Dermis blood vessel endothelial cell (primary cell): ENCODE measurements at places on chromosomes 3 and 15. TPM values are rescaled to one million over a fixed set of nuclear protein-coding genes. Genes with fewer than 3 reads are reported as not detected.

EOMES gene
- not detected in 2 replicates for total RNA-seq

NRG4 gene
- total RNA-seq = 0.05 TPM in 1 of 2 replicates, not detected in the other

SOX2 gene
- 0.05 TPM in 1 of 2 replicates, not detected in the other for total RNA-seq

FBXO40 gene
- not detected in 2 replicates for total RNA-seq

PLD1 gene
- 66.2 and 88.7 TPM in 2 replicates for total RNA-seq

BHLHE40 gene
- 7.5 and 16.0 TPM in 2 replicates for total RNA-seq

CDCP1 gene
- 0.09 and 0.17 TPM in 2 replicates for total RNA-seq

TRIM71 gene
- total RNA-seq = not detected in 2 replicates

DNA sequence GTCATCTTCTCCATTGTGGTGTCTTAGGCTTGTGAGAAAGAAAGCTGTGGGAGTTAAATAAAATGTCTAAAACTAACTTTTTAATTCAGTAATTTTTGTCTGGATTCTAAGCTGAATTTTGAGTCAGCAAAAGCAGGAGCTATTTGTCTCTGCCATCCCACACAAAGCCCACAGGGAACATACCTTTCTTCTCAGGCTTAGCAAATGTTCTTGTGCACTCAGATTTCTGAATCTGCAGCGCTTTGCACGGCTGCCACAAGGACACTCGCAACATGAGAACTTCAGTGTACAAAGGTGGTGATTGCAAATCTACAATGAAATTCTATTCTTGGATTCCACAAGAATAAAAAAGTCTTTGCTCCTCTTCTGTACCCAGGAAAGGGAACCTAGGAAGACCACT is 88.2 kb upstream of the RNF7 start:
- no peak for DNase-seq

GRCh38 chr15:92375057-92375456 is 18.6 kb upstream of the ST8SIA2 start:
- no peak for DNase-seq

DNA sequence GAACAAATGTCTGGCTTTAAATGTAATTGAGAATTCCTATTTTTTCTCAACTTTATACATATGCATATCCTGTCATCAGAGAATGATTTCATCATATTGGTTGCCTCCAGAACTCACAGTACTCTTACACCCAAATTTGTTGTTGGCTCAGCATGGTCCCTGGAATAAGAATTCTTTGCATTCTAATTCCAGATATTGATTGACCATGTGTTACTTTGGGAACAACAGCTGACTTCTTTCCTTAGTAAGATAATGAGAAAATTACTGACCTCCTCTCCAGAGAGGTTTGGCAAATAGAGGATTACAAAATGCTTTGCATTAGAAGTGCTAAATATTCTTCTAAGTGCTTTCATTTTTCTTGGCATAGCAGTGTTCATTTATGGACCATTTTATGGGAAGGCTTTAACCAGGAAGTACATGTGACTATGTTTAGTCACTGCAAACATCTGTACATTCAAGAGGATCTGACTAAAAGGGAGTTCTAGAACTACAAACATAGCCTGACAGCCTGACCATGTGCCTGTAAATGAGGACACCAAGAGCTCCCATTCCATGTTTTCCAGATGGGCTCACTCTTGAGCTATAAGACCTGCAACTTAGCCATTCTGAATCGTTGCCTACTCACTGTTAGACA is 391.6 kb upstream of the DPPA4 start:
- no peak for DNase-seq

DNA sequence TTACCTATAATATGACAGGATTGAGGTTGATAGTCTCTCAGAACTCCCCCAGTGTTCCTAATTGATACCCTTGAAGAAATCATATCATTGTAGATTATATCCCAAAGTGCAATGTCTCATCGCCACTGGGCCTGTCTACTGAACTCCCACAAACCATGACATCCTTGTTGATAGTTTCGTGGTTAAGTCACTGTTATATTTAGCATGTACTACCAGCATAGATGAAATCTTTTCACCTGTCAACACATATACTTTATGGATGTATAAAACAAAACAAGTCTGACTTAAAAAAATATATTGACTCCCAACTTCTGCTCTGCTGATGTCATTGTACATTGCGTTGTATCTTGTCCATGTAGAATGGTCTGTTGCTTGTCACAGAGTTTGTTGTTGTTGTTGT is 128.1 kb downstream of the IQCH start:
- no peak for DNase-seq

- DNase-seq = peak; percentile 70
Observed at GRCh38 chr3:108153451-108153981, 62.7 kb upstream of the CD47 start.

- DNase-seq = no peak
Observed at GRCh38 chr15:31954374-31955172, 75.7 kb upstream of the CHRNA7 start.

DNA sequence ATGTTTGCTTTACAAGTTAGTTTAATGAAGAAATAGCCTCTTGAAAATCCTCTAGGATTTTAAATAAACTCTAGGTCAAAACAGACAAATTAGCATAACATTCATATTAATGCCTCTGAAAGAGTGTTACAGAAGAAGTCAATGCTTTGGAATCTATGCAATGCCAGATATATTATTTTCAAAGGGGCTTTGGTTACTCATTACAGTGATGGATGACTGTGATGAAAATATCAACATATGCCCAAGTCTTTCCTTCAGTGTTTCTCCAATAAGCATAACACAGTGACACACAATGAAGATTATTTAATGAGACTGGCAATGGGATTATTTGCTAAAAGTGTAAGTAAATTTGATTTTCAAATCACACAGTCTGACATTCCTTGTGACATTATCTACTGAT is 1247.2 kb downstream of the ROBO2 start:
- DNase-seq = no peak

GRCh38 chr15:80015156-80015555 is 44.2 kb upstream of the BCL2A1 start:
- DNase-seq = no peak

GRCh38 chr15:63244976-63245645 is 32.3 kb upstream of the APH1B start:
- peak; percentile 64 for DNase-seq

DNA sequence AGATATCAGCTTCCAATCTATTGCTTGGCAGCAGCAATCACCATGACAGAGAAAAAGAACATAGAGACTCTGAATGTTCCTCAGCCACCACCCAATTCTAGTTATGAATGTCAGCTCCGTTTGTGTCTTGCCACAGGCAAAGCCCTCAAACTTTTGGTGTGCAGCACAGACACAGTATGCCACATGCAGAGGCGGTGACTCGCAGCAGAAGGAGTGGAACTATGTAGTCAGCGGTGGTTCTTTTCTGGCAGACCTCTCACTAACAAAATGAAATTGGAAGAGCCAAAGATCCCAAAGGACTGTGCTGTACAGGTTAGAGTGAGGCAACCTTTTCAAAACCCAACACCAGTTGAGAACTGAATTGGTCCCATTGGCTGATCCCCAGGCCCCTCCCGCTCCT is 220.9 kb downstream of the SLC9A9 start:
- no peak for DNase-seq

DNA sequence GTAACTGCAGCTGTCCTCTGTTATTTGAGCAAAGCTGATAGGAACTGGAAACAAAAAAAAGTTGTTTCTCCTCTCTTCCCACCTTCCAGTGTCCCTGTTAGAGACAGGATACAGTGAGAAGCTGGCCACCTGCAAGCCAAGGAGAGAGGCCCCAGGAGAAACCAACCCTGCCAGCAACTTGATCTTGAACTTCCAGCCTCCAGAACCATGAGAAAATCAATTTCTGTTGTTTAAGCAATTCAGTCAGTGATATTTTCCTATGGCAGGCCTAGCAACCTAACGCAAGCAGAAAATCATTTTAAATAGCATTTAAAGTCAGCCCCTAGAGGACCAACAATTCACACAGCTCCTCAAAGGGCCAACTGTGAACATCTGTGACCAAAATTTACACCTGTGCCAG is 291.3 kb downstream of the OXSM start:
- DNase-seq = no peak

GRCh38 chr3:40978442-40978841 is 220.9 kb upstream of the CTNNB1 start:
- DNase-seq = no peak

GRCh38 chr3:60444898-60445437 is 806.3 kb downstream of the FHIT start:
- DNase-seq = no peak

- no peak for DNase-seq
Observed at GRCh38 chr3:52836986-52837385, 2.2 kb upstream of the MUSTN1 start.

- DNase-seq = no peak
Observed at GRCh38 chr15:73843787-73844186, 29.6 kb upstream of the TBC1D21 start.

DNA sequence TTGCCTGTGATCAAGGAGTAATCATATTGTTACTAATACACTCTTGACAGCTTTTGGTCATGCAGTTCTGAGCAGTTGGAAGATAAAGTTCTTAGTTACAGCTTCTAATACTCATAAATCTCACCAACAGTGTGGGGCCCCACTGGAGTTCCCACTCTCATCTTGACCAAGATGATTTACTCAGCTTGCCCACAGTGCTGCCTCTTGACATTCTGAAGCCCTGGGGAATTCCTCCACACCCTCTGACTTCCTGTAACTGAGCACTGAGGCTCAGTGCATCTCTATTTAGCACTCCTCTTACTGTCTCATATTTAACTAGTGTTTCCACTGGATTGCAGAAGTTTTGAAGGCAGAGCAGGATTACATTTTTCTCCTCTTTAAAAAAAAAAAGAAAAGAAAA is 1.9 kb upstream of the ARL6IP5 start:
- DNase-seq = peak; percentile 55
